ENCODE measurements at places on chromosomes 1 and 21.

DNA sequence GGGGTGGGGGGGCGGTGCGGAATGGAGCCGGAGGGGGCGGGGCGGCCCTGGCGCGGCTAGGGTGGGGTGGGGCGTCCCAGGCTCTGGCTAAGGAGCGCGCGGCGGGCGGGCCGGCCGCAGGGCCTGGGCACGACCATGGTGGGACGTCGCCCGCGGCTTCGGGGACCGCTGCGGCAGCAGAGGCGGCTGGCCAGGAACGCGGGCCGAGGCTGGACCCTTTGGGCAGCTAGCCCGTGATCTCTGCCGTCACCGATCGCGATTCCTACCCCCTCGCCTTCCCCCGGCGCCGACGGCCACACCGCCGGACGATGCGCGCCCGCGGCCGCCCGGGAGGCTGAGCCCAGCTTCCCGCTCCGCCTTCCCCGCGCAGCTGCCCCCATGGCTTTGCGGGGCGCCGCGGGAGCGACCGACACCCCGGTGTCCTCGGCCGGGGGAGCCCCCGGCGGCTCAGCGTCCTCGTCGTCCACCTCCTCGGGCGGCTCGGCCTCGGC is at the start of gene MAP3K21:
Gene MAP3K21, plus strand, starts transcription at position 74 of the 491 bp plus-strand sequence. Its CDS starts 305 bp downstream, at position 379.
- DNase-seq, result no peak

DNA sequence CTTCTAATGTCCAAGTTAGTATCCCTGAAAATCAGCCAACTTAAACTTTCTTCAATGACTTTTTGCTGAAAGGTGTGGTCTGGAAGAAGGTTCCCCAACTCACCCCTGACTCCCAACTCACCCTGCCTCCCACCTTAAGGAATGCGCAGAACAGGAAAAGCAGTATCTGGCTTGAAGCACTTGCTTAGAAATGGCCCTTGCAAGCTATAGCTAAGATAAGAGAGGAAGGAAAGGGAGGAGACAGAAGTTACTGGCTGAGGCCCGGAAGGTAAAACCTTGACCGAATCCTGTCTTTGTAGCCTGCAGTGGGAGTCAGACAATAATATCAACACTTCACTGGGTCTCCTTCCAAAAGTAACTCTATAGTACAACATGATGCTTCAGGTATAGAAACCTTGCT is 2.9 kb downstream of the CYYR1 start:
- no peak for DNase-seq

DNA sequence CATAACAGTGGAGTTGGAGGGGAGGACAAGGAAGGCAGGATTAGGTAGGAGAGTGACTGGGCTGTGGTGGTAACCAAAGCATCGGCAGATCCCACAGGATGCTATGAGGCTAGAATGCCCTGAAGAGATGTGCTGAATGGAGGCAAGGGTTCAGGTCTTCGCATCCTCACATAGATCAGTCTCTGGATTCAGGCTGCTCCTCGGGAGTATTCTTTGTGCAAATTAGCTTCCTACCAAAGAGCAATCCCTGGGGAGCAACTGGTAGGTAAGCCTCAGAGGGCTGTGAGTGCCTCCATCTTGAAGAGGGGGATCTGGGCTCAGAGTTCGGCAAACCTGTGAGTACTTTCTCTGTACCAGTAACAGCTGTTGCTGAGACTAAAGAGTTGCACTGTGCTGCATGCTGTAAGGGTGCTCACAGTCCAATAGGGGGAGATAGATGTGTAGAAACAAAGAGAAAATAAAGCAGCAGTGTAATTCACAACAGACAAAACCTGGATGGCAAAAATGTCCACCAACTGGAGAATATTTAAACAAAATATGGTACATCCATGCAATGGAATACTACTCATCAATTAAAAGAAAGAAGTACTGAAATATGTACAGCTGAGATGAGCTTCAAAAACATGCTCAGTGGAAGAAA is 322.4 kb upstream of the DEPDC1 start:
- DNase-seq, result no peak

- peak; percentile 15 for DNase-seq
Measured at GRCh38 chr1:244049162-244050013, 1.7 kb upstream of the ZBTB18 start.

DNA sequence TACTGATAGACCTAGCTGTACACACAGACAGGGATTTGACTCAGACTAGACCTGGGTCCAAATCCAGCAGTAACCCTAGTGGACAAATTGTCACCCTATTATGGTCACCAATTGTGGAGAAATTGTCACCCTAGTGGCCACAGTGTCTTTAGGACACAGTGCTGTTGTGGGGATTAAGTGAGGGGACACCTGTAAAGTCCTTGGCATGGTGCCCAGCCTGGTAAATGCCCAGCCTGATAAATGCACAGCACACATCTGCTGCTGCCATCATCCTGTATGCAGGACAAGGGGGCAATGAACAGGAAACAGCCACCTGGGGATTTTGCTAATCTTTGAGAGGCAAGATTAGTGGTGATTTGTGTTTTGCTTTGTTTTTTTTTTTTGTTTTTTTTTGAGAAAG is 2.3 kb downstream of the TMEM61 start:
- no peak for DNase-seq

DNA sequence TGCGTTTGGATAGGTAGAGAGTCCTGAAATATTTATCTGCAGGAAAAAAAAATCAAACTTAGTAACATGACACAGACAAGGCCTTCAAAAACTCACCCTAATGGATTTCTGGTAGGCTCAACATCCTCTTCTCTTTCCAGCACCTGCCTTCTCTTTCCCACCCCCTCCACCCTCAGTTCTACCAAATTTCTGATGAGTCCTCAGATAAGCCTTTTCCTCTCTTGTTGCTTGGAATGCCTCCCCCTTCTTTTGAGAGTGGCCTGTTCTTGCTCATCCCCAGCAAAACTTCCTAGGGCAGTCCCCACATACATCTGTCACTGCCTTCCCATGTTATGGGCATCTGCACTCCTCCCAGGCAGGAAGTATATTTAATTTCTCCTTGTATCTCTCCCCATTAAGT is 7.6 kb upstream of the LBR start:
- no peak for DNase-seq

GRCh38 chr1:172084876-172085275 is 243.6 kb downstream of the DNM3 start:
- DNase-seq, result no peak

- no peak for DNase-seq
Measured at GRCh38 chr1:197438010-197438790, 170.1 kb downstream of the CRB1 start.

- DNase-seq, result no peak
Measured at GRCh38 chr21:26461500-26461899, 111.6 kb downstream of the CYYR1 start.

- no peak for DNase-seq
Measured at GRCh38 chr1:18489417-18490143, 8.8 kb downstream of the KLHDC7A start.

- DNase-seq, result peak; percentile 68
Measured at GRCh38 chr1:220733086-220733601, 15.0 kb upstream of the MTARC2 start.

DNA sequence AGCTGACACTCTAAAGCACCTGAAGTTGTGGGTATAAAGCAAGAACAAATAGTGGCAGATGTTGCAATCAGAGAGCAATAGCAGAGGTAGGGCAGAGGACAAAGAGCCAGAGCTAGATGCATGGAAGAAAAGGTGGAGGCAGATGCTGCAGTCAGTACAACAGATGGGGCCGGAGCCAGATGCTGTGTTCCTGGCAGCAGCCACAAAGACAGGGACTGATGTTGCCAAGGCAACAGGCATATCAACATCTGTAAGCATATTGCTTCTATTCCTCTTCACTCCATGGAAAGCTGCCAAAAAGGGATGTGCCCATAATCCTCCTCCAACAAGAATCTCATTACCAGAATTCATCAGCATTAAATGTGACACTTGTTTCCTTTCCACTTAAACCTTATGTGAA is 108.0 kb downstream of the TNNI3K start:
- no peak for DNase-seq

DNA sequence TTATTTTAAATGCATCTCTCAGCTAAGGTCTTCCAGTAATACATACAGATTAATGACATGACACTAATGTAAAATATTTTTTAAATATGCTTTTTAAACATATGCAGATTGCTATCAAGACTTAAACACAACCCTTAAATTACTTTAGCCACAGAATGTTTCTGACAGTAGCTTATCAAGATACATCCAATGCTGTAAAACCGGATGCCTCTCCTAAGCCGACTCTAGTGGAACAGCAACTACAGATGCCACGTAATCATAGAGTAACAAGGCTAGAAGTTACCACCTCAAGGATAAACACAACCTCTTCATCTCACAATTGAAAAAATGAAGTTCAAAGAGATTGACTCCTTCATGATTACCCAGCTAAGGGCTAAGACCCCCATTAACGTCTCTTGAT is 68.4 kb downstream of the ZZZ3 start:
- no peak for DNase-seq

GRCh38 chr1:43982808-43983207 is 3.8 kb downstream of the B4GALT2 start:
- no peak for DNase-seq

GRCh38 chr21:28992526-28993292 is at the start of gene LTN1:
TSS of gene LTN1 (minus strand) at chr21:28992877. CDS start at chr21:28992805, 72 bp downstream.
- DNase-seq, result peak; percentile 98

DNA sequence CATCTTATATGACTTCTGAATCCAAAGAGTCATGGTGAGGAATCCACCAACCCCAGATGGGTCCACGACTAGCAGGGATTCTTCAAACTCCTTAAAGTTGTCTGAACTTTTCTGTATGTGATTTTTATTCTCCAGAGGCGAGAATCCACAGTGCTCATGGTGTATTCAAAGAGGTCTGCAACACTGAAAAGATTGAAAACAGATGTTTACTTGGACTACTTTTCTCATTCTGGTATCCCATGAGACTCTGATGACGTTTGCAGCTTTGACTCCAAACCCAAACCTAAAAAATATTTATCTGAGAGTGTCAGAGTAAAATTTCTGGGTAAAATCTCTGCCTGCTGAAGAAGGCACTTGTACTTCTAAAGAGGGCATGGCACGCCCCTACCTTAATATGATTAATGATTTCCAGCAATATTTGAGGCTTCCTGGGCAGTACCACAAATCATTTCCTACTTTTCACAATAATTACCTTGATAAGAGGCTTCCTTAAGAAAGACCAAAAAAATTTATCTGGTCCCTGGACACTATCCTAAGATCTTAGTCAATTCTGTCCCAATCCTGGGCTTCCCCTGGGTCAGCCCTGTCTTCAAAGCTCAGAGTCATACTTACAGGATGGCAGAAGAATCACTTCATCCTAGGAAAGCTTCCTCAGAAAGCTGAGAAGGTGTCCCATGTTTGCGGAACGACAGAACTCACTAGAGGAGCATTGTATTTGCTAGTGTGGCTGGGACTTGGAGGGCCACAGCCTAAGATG is 76.5 kb upstream of the MAP10 start:
- no peak for DNase-seq

DNA sequence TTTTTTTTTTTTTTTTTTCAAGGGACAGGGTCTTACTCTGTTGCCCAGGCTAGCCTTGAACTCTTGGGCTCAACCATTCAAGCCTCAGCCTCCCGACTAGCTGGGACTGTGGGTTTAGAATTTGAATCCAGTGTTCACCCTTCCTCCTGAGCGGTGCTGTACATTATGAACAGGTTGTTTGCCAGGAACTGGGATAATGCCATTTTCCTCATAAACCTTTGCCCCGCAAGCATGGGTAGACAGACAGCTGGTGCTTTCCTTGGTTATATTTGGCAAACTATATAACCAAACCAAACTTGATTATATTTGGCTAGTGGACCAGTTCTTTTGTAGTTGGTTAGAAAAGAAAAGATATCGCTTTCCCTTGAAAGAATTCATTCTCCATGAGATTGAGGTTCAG is 54.9 kb downstream of the GALNT2 start:
- DNase-seq, result no peak

- no peak for DNase-seq
Measured at GRCh38 chr1:174963529-174964125, 36.1 kb upstream of the CACYBP start.

DNA sequence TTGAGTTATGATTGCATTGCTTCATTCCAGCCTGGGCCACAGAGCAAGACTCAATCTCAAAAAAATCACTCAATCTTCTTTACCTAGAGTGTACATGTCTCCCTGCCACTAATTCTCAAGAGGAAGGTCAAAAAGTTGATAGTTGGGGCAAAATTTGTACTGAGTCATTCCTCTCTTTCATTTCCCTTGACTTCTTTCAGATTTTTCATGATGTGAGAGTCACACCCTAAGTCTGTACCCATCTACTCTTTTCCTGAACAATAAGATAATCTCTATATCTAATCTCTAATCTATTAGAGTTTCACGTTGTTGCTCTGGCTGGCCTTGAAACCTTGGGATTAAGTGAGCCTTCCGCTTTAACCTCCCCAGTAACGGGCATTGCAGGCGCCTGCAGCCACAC is 1.1 kb upstream of the BRDT start:
- DNase-seq, result no peak

GRCh38 chr1:81989524-81989923 is 188.8 kb downstream of the ADGRL2 start:
- DNase-seq, result no peak

DNA sequence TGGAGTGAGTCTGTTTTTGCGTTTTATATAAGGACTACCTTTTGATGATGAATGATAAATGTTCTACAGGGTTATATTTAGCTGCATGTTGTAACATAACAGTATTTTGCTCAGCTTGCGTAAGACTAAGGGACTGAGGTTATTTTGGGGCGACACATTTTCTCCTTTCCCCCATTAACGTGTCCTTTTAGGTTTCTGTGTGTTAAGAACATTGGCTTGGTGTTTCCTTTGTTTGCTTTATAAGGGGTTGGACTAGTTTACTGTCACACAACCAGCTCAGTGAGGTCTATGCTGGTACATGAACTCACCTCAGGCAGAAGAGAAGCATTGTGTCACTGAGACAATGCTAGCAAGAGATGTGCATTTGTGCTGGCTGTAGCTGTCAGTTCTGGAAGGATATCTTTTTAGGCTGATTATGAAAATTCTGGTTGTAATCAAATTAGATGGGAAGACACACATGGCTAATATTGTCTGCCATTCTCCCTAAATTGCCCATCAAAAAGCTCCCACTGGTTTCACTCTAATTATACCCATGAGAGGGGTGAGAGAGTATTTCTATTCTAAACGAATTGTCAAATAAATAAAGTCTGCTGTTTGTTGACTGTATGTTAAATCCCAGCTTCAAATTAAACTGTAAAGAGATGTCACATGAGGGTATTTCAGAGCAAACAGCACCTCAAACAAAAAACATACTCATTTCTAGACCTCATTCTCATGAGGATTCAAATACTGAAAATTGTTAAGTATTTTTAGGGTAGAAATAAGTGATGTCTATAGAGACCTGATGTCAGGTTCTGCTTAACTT is 62.6 kb downstream of the CDC14A start:
- no peak for DNase-seq

- DNase-seq, result no peak
Measured at GRCh38 chr1:117162816-117163215, 41.3 kb upstream of the TRIM45 start.

Data from stimulated activated CD4-positive, alpha-beta T cell treated with anti-CD3 and anti-CD28 coated beads, Interleukin-12 subunit alpha, Interleukin-12 subunit beta, amount 100 ng/mL, for 48 hours (primary cell).